ENCODE measurements at places on chromosomes 2 and 18. TPM values are rescaled to one million over a fixed set of nuclear protein-coding genes. Genes with fewer than 3 reads are reported as not detected.

CASP10 gene
- 40.7 TPM for total RNA-seq

SIX3 gene
- not detected for total RNA-seq

VWC2L gene
- total RNA-seq = not detected

TTC32 gene
- total RNA-seq = 21.9 TPM

LIPT1 gene
- 7.9 TPM for total RNA-seq

LRRFIP1 gene
- total RNA-seq = 207 TPM

NT5DC4 gene
- total RNA-seq = not detected

KIF1A gene
- total RNA-seq = 1.5 TPM

CDH19 gene
- not detected for total RNA-seq

CROCC2 gene
- total RNA-seq = not detected

TGIF1 gene
- total RNA-seq = 8.2 TPM

CHRNA1 gene
- not detected for total RNA-seq

ASB18 gene
- not detected for total RNA-seq

CAPG gene
- 282 TPM for total RNA-seq

CKAP2L gene
- 63.4 TPM for total RNA-seq

CEP68 gene
- total RNA-seq = 8.1 TPM

STPG4 gene
- total RNA-seq = 0.21 TPM

All from activated CD8-positive, alpha-beta T cell treated with anti-CD3 and anti-CD28 coated beads, Interleukin-2, amount 10 ng/mL, durations not matched to agents 7 days and 5 days (primary cell).